ENCODE measurements at places on chromosomes 16 and 17. TPM values are rescaled to one million over a fixed set of nuclear protein-coding genes. Genes with fewer than 3 reads are reported as not detected.

- H3K36me3 ChIP-seq, result no peaks in the 10 kb centered on the region
- no peak overlapping the region for H3K4me3 ChIP-seq
- H3K27me3 ChIP-seq, result no peaks in the 10 kb centered on the region
- H3K27ac ChIP-seq, result no peak overlapping the region
- DNase-seq, result no peak
Observed at GRCh38 chr16:66256919-66257318, 109.6 kb upstream of the CDH5 start.

- no peak overlapping the region for H3K4me3 ChIP-seq
- H3K36me3 ChIP-seq, result no peaks in the 10 kb centered on the region
- H3K27me3 ChIP-seq, result no peaks in the 10 kb centered on the region
- no peak for DNase-seq
Observed at GRCh38 chr17:56754523-56755208, 79.1 kb downstream of the C17orf67 start.

GRCh38 chr16:83935858-83936255 lies 17.2 kb upstream of the OSGIN1 start:
- no peak overlapping the region for H3K27ac ChIP-seq
- H3K36me3 ChIP-seq, result no peaks in the 10 kb centered on the region
- H3K4me3 ChIP-seq, result no peak overlapping the region
- H3K4me1 ChIP-seq, result no peaks in the 10 kb centered on the region

DNA sequence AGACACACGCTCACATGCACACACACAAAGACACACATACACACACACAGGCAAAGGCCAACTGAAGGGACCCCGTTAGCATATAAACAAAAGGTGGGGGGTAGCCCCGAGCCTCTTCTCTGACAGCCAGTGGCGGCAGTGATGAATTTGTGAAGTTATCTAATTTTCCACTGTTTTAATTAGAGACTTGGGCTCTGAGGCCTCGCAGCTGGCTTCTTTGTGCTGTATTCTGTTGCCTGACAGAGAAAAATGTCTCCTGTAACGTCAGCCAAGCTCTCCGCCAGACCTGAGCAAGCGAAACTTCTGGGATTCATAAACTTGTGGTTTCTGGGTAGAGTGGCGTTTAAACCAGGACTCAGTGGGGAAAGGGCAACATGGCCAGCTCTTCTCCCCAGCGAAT lies 113.9 kb upstream of the FOXF1 start:
- H3K4me3 ChIP-seq, result no peak overlapping the region
- no peak for DNase-seq
- no peaks in the 10 kb centered on the region for H3K4me1 ChIP-seq
- H3K27ac ChIP-seq, result no peak overlapping the region
- H3K27me3 ChIP-seq, result peaks cover 2% of the 10 kb centered on the region

- peaks cover 11% of the 10 kb centered on the region for H3K36me3 ChIP-seq
- H3K27me3 ChIP-seq, result no peaks in the 10 kb centered on the region
- no peaks in the 10 kb centered on the region for H3K4me1 ChIP-seq
- no peak for DNase-seq
Observed at GRCh38 chr16:63527404-63527803, 1491.2 kb upstream of the CDH8 start.

- no peaks in the 10 kb centered on the region for H3K4me1 ChIP-seq
- H3K27ac ChIP-seq, result no peak overlapping the region
- no peaks in the 10 kb centered on the region for H3K27me3 ChIP-seq
- no peak overlapping the region for H3K4me3 ChIP-seq
- no peak for DNase-seq
- peaks cover 11% of the 10 kb centered on the region for H3K36me3 ChIP-seq
Observed at GRCh38 chr17:66481271-66481670, 178.9 kb downstream of the PRKCA start.

GRCh38 chr17:332558-333322 lies 19.9 kb downstream of the RPH3AL start:
- H3K27me3 ChIP-seq, result peaks cover 2% of the 10 kb centered on the region
- H3K4me3 ChIP-seq, result no peak overlapping the region
- DNase-seq, result peak; percentile 36
- no peak overlapping the region for H3K27ac ChIP-seq

Gene COPZ2
- 0.77 TPM for total RNA-seq

GRCh38 chr17:57535249-57535966 lies 209.7 kb downstream of the CCDC182 start:
- no peak overlapping the region for H3K4me3 ChIP-seq
- H3K27ac ChIP-seq, result no peak overlapping the region
- H3K36me3 ChIP-seq, result no peaks in the 10 kb centered on the region
- H3K4me1 ChIP-seq, result peaks cover 2% of the 10 kb centered on the region
- DNase-seq, result no peak

GRCh38 chr17:43020030-43020621 lies 2.1 kb downstream of the VAT1 start:
- DNase-seq, result peak; percentile 41
- H3K4me1 ChIP-seq, result peaks cover 3% of the 10 kb centered on the region
- no peak overlapping the region for H3K27ac ChIP-seq
- peaks cover 11% of the 10 kb centered on the region for H3K36me3 ChIP-seq
- peak overlapping the region; percentile 98 for H3K4me3 ChIP-seq

Gene MFAP4
- total RNA-seq, result 1.5 TPM

GRCh38 chr16:53090591-53091411 lies 36.0 kb downstream of the CHD9 start:
- H3K27ac ChIP-seq, result peak overlapping the region; percentile 56
- peak overlapping the region; percentile 77 for H3K4me3 ChIP-seq
- no peak for DNase-seq
- H3K4me1 ChIP-seq, result peaks cover 18% of the 10 kb centered on the region
- no peaks in the 10 kb centered on the region for H3K27me3 ChIP-seq

DNA sequence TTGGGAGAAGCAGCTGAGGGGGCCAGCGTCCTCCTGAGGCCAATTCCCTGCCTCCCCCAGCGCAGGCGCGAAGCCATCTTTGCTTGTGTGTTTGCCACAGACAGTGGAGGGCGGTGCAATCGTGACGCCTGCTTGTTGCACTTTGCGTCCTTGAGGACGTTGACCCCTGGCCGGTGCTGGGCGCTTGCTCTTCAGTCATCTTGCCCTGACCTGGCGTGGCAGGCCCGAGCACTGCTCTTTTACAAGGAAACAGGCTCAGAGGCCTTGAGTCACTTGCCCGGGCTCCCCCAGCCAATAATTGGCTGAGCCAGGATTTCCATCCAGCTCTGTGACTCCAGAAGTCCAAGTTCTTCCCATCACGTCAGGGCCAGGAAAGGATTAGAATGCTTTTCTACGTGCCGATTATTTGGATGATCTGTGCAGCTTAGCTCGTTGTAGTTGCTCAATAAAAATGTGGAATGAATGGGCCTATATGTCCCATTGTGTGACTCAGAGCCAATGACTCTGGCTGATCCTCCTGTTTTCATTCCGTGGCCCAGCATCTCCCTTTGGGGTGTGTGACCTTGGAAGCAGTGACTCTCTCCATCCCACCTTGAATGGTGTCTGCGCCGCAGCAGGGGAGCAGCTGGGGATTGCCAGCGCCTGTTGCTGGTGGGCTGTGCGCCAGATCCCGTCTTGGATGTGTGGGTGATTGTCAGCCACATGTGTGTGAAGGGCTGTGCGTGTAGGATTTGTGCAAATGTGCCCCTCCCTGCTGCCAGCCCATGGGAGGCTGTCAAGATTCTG lies 214.1 kb downstream of the SEC14L1 start:
- H3K36me3 ChIP-seq, result peaks cover 14% of the 10 kb centered on the region
- no peaks in the 10 kb centered on the region for H3K4me1 ChIP-seq
- no peak overlapping the region for H3K4me3 ChIP-seq
- no peak overlapping the region for H3K27ac ChIP-seq

Gene CCDC40
- 8.9 TPM for total RNA-seq

Gene HIGD1B
- not detected for total RNA-seq

Gene DNAAF8
- 0.33 TPM for total RNA-seq

Gene OMG
- not detected for total RNA-seq

Gene SRR
- 5.4 TPM for total RNA-seq

GRCh38 chr17:73158133-73158532 lies 6.7 kb upstream of the SSTR2 start:
- DNase-seq, result no peak
- no peak overlapping the region for H3K4me3 ChIP-seq
- H3K36me3 ChIP-seq, result no peaks in the 10 kb centered on the region
- H3K27ac ChIP-seq, result no peak overlapping the region
- H3K27me3 ChIP-seq, result peaks cover 2% of the 10 kb centered on the region
- H3K4me1 ChIP-seq, result peaks cover 2% of the 10 kb centered on the region

Gene CACNG3
- not detected for total RNA-seq

Gene GPR139
- total RNA-seq, result not detected

Gene AGRP
- total RNA-seq, result not detected

GRCh38 chr17:29820425-29820824 lies 109.6 kb downstream of the SSH2 start:
- DNase-seq, result no peak
- no peaks in the 10 kb centered on the region for H3K4me1 ChIP-seq
- no peaks in the 10 kb centered on the region for H3K36me3 ChIP-seq
- H3K27ac ChIP-seq, result no peak overlapping the region

DNA sequence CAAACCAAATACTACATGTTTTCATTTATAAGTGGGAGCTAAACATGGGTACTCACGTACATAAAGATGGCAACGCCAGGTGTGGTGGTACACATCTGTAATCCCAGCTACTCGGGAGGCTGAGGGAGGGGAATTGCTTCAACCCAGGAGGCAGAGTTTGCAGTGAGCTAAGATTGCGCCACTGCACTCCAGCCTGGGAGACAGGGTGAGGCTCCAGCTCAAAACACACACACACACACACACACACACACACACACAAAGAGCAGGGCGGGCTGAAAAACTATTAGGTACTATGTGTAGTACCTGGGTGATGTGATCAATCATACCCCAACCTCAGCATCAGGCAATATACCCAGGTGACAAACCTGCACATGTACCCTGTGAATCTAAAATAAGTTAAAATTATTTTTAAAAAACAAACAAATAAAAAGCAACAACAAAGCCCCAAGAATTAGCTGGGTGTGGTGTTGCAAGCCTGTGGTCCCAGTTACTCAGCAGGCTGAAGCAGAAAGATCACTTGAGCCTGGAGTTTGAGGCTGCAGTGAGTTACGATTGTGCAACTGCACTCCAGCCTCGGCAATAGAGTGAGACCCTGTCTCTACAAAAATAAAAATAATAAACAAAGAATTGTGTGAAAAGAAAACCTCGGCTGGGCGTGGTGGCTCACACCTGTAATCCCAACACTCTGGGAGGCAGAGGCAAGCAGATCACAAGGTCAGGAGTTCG lies 11.9 kb upstream of the FAAP100 start:
- no peak overlapping the region for H3K27ac ChIP-seq
- H3K4me1 ChIP-seq, result no peaks in the 10 kb centered on the region
- no peak for DNase-seq
- peaks cover 31% of the 10 kb centered on the region for H3K36me3 ChIP-seq
- H3K27me3 ChIP-seq, result no peaks in the 10 kb centered on the region
- H3K4me3 ChIP-seq, result no peak overlapping the region

DNA sequence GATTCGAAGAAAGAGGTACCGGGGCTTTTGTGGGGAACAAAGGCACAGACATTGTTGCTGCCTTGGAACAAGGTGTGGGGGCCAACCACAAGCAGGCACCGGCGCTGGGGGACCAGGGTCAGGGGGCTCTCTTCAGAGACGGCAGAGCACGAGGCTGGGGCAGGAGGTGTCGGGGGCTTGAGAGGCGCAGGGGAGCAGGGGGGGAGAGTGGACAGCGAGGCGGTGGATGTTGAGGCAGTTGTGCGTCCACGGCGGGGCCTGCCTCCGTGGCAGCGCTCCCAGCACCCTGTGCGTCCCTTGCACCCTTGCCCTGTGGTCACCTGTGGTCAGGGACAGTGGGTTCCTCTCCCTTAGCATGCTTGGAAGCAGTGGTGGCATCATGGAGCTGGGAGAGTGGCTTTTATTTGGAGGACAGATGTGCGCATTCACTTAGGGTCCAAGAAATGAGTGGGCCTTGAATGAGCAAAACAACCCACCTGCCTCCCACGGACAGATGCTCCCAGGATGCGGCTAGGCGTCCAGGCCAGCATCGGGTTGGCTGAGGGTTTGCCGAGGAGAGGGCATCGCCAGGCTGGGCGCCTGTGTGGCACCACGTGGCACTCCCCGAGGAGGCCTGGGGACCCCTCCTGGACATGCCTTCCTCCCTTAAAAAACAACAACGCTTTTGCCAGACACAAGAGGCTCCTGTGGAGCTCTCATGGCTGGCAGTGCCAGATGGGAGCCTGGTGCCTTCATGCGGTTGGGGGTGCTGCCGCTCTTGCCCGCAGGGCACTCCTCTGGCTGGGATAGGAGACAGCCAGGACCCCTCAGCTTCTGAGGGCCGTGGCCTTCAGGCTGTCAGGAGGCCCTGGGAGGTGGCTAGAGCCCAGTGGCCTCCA lies 113.0 kb downstream of the BANP start:
- no peak overlapping the region for H3K4me3 ChIP-seq
- H3K27me3 ChIP-seq, result no peaks in the 10 kb centered on the region
- H3K36me3 ChIP-seq, result peaks cover 2% of the 10 kb centered on the region
- DNase-seq, result no peak

GRCh38 chr17:74687886-74688285 lies 24.8 kb downstream of the CD300LF start:
- H3K4me1 ChIP-seq, result no peaks in the 10 kb centered on the region
- no peak overlapping the region for H3K27ac ChIP-seq
- no peak for DNase-seq
- H3K36me3 ChIP-seq, result no peaks in the 10 kb centered on the region
- H3K27me3 ChIP-seq, result no peaks in the 10 kb centered on the region

Gene KRTAP4-6
- not detected for total RNA-seq

Gene CHST4
- 6.8 TPM for total RNA-seq

DNA sequence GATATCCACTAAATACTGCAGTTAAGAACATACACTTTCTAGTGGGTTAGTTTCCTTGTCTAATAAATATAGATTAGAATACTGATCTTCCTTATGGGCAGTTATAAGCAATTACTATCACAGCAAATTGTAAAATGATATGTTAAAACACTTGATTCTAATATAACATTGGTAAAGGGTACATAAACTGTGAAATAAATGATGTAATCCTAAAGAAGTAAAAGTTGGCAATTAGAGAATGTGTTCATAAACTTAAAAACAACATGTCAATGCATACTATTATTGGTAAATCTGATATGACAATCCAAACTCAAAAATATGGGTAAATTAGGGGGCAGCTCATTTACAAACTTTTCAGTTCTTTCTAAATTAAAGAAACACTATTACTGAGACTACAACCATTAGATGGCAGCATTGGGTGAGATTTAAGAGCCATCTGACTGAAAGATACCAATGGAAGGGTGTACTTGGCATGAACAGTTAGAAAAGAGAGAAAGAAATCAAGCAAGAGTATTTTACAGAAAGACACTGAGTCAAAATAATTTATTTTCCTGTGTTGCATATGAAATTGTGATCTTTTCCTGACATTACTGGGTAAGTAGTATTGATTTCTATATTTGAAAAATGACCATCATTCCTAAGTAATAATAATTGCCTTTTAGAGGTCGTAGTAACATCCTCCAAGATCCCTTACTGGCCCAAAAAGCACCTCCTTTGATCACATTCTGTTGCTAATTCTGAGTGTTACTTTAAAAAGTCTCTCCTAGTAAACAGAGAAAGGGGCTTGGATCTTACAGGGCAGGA lies 119.6 kb downstream of the SPAG9 start:
- H3K27ac ChIP-seq, result no peak overlapping the region
- H3K4me1 ChIP-seq, result no peaks in the 10 kb centered on the region
- H3K27me3 ChIP-seq, result no peaks in the 10 kb centered on the region
- H3K36me3 ChIP-seq, result peaks cover 38% of the 10 kb centered on the region

Gene OTOA
- total RNA-seq, result 0.11 TPM

Gene LAT
- total RNA-seq, result 4.3 TPM
